GM04504 (cell line): ENCODE measurements at places on chromosomes 7 and 10.
A peak's percentile ranks its signal among the peaks of the same experiment; 100 is the strongest.

GRCh38 chr7:69246758-69247157, 351.5 kb upstream of the AUTS2 start:
- no peak for DNase-seq

DNA sequence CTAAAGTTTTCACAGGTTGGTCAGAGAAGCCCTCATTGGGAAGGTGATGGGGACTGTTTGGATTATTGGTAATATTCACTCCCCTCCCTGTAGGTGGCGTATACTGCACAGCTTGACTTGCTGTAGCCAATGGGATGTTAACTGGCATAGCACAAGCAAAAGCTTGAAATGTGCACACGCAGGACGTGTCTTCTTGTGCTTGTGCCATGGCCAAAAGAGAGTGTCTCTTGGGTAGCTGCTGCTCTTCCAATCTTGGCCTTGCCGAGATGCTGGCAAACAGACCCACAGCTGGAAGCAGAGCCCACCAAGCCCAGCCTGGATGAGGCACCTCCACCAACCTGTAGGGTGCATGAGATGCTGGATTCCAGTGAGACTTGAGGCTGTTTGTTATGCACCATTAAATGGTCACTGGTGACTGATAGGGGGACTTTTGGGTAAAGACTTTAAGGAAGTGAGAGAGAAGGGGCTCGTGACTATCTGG, 266.0 kb downstream of the GRID1 start:
- no peak for DNase-seq

DNA sequence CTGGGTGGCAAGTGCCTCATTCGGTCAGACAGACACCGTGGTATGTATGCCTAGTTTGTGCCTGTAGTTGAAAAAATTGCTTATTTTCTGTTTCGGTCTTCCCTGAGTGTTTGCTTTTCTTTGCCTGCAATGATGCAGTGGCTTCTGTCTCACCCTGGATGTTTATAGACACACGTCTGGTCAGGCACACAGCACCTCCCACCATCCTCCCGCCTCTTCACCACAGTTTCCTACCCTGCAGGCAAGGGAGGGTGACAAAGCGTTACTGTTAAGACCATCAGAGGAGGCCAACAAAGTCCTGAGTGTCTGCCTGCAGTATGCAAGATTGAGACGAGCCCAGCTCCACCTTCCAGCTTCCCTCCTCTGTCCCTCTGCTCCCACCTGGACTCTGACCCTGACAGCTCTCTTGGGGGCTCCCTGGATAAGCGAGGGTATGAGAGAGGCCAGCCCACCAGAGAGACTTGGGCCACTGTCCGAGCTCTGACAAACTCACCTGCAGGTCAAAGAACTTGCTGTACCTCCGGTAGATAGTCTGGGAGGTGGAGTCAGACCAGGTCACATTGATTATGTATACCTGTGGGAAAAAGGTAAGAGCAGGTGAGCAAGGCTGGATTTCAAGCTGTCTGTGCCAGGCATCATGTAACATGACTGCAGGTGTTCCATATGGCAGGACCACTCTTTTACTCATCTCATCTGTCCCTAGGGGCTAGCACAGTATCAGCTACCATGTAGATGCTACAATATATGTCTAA, 54.4 kb downstream of the SH3PXD2A start:
- DNase-seq: no peak

DNA sequence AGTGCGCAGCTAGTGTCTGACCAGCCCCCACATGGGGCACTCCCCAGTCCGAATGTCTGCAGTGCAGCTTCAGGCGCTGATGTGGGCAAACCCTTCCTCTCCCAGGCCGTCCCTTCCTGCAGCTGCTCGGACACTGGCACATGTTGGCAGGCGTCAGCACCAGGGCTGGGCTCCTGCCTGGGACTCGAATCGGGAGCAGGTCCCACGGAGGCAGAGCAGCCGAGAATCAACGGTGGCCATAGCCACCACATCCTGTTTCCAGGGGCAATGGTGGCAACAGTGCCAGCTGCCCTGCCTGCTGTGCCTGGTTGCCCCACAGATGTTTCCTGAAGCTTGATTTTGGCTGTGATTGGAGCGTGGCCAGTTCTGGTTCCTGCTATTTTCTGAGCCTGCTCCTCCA, 65.8 kb downstream of the MGMT start:
- DNase-seq: no peak

- DNase-seq: no peak
Observed at GRCh38 chr7:69593511-69593910, 4.8 kb upstream of the AUTS2 start.

- DNase-seq: no peak
Observed at GRCh38 chr7:2354939-2355704, 495 bp downstream of the EIF3B start.

DNA sequence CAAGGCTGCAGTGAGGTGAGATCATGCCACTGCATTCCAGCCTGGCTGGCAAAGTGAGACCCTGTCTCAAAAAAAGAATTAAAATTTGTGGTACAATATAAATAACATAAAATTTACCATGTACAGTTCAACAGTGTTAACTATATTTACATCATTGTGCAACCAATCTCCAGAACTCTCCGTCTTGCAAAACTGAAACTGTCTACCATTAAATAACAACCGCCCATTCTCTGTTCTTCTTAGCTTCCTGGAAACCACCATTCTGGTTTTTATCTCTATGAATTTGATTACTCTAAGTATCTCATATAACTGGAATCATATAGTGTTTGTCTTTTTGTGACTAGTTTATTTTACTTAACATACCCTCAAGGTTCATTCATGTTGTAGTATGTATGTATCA, 167.6 kb downstream of the AUTS2 start:
- no peak for DNase-seq

GRCh38 chr10:125054669-125055268, 105.6 kb downstream of the CTBP2 start:
- no peak for DNase-seq

DNA sequence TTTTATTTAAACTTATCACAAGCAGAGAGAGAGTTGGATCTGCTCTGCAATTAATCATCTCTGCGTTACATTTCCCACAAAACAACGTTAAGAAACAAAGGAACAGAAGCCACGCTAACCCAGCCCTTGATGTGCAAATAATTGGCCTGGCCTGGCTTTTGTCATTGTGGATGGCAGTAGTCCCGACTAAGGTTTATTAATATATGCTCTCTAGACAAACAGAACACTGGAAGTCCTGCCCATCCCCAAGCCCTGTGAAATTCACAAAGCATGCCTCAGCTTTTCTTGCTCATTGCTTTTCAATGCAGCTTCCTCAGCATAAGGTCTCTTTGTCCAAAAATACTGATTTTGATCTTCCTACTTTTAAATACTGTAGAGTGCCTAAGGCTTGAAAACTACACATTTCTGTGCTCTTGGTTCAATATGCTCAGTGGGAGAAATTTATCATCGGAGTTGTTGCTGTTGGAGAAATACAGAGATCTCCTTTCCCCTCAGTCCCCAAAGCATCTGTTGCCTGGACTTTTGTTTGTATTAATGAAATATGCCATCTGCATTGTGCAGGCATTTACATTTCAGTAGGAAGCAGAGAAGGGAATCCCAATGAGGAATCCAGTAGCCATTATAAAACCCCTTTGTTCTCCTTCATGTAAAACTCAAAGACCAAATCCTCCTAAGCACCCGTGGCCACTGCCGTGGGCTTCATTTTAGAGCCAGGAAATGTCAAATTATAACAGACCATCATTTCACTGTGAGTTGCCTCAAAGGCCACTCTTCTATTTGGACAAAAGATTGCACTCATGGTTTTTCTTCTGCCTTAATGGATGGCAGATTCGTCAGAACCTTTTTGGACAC, 61.1 kb downstream of the SORCS1 start:
- no peak for DNase-seq

- DNase-seq: no peak
Observed at GRCh38 chr7:17590221-17590620, 291.8 kb downstream of the AHR start.

GRCh38 chr7:102859799-102860125, 53.0 kb upstream of the LRRC17 start:
- DNase-seq: no peak

- no peak for DNase-seq
Observed at GRCh38 chr10:9451211-9451773, 1396.8 kb downstream of the GATA3 start.

DNA sequence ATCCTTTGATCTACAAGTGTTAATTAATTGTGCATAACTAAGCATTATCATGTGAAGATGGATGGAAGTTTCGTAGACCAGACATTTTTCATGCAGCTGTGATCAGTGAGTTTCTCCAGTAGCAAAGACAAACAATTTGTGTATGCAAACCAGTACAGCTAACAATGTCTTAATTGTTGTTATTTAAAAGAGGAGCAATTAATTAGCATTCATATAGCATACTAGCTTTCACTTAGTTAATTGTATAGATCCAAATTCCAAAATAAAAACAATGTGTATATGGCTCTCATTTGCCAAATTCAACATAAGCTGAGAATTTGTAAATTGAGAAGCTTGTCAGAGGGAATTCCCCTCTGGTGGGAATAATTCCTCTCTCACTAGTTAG, 22.6 kb upstream of the PRKCQ start:
- DNase-seq: no peak

DNA sequence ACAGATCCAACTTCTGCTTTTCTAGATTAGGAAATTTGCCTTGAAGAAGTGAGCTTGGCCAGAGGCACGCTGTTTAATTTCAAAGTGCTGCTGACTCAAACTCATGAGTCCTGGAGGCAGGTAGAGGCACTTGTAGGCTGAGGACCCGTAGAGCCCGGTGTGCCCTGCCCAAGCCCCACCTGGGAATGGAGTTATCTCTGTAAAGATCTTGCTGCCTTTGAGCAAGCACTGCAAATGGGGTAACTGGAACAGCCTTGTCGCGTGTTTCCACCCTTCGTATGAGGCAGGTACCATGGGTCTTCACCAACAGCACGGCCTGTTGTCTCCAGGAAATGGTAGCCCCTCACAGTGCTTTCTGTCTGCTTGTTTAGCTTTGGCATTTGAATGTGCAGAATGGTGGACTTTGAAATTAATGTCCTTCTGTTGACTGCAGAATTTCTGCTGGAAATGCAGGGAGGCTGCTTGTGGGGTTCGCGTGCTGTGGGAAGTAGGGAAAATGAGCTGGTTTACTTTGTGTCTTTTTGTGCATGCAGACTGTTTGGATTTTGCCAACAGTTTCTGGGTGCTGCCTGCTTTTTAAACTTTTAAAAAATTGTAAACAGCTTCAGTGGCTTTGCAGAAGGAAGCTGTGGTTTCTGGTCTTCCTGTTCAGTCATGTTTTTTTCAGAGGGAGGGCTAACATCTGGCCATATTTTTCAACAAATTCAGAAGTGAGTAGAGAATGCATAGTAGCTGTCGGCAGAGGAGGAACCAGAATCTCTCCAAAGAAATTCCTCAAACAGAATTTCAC, 27.2 kb downstream of the CCM2 start:
- peak; percentile 19 for DNase-seq

GRCh38 chr10:84406561-84406960, 78.2 kb downstream of the CCSER2 start:
- no peak for DNase-seq

DNA sequence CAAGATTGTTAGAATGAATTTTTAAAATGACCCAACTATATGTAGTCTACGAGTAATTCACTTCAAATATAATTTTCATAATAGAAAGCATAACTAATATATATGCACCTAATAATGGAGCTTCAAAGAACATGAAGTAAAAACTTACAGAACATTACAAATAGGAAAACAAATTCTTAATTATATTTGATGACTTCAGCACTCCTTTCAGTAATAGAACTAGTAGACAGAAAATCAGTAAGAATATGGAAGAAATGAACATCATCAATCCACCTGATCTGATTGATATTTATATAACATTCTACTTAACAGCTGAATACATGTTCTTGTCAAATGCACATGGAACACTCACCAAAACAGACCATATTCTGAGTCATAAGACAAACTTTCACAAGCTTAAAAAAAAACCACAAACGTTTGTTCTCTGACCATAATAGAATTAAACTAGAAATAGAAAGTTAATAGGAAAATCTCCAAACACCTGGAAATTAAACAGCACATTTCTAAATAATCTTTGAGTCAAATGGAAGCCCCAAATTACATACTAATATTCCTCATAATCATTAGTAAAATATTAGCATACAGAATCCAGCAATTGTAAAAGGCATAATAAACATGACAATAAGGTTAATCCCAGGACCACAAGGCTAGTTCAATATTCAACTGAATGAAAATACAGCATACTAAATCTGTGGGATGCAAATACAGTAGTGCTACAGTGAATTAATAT, 48.0 kb downstream of the BRAF start:
- DNase-seq: peak; percentile 24

GRCh38 chr7:4714767-4715409, 32.8 kb downstream of the FOXK1 start:
- no peak for DNase-seq

DNA sequence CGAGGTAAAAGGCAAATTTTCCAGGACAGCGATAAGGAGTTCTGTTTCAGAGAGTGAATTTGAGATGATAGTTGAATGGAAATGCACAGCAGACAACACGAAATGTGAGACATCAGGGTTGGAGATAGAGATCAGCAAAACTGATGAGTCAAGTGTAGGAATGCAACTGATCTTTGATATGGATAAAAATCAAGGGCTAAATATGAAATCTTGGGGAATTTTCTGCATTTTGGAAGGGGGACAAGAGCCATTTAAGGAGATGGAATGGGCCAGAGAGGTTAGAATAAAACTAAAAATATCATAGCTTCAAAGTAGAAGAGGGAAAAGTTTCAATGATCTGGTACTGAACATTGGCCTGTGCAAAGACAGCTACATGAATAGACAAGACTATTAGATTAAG, 11.5 kb downstream of the CISD1 start:
- no peak for DNase-seq

- DNase-seq: no peak
Observed at GRCh38 chr10:86068231-86069054, 298.2 kb downstream of the GRID1 start.

- peak; percentile 60 for DNase-seq
Observed at GRCh38 chr7:30470771-30471170, 7.8 kb downstream of the NOD1 start.
